ENCODE measurements at places on chromosomes 1 and 21.
A peak's percentile ranks its signal among the peaks of the same experiment; 100 is the strongest.

- DNase-seq: no peak
Measured at GRCh38 chr1:200436436-200436835, 26.6 kb upstream of the ZNF281 start.

DNA sequence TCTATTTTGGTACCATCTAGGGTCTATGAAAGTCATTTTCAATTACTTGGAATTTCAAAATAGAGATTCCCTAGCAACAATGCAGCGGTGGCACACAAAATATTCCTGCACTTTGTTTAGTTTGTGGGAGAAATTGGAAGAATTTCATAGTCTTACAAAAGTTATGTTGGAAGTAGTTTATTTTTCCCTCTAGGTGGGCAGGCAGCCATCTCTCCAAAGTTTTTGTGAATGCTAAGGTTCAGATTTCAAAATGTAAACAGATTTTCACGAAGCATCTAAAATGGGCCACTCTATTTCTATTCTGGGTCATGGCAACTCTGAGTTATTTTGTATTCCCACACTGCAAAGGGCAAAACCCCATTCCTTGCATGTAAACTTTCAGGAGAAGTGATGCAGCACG lies 8.0 kb downstream of the SMCP start:
- DNase-seq: no peak

DNA sequence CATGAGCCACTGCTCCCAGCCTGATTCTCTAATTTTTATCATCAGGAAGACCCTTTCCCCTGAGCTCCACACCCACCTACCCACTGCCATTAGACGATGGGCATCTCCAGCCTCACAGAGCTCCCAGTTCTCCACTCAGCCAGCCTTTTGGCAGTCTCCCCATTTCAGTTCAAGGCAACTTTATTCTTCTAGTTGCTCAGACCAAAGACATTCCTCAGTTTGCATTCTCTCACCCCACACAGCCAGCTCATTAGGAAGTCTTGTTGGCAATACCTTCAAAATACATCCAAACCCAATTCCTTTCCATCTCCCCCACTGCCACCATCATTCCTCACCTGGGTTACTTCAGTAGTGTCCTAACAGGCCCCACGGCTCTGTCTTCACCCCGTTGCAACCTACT lies 53.4 kb upstream of the COX20 start:
- DNase-seq: no peak

GRCh38 chr1:234554698-234555311 lies 55.2 kb downstream of the IRF2BP2 start:
- peak; percentile 64 for DNase-seq

GRCh38 chr1:107000902-107001301 lies 55.6 kb upstream of the PRMT6 start:
- DNase-seq: no peak

DNA sequence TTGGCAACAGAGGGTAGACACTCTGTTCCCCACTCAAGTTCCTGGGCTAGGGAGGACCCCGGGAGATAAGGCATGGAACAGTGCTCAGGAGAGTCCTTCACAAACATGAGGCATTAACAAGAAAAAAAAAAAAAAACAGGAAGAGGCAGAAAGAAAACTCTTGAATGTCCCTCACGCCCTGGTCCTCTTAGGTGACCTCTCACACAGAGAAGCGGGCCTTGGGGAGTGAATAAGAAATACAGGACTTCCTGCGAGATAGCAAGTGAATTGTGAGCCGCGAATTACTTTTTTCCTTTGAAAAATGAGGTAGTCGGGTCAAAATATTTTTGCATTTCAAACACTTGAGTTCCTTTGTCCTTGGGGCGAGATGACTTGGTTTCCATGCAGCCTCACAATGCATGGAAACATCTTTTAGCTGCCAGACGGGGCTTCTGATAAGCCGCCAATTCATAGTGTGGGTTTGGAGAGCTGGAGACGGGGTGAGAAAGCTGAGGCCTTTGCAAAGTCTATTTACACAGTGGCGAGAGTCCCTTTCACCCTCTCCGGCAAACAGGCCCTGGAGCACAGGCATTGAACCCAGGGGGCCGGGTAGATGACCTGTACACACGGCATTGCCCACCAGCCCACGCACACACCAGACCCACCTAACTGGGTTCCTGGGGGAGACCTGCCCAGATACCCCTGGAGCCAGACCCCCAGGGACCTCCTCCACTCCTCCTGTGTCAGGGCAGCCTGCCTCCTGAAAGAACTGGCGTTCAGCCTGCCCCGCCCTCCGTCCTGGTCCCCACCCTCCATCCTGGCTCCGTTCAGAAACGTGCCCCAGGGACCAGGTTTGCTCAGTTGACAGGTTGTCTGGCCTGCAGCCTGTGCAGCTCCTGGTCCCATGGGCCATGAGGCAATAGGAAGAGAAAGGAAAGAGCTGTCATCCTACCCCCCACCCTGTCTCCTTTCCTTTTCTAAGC lies 192.3 kb downstream of the PRDM16 start:
- DNase-seq: no peak

Measured in SHP77 (cell line).